ENCODE measurements at places on chromosomes 3 and 15. TPM values are rescaled to one million over a fixed set of nuclear protein-coding genes. Genes with fewer than 3 reads are reported as not detected.

DNA sequence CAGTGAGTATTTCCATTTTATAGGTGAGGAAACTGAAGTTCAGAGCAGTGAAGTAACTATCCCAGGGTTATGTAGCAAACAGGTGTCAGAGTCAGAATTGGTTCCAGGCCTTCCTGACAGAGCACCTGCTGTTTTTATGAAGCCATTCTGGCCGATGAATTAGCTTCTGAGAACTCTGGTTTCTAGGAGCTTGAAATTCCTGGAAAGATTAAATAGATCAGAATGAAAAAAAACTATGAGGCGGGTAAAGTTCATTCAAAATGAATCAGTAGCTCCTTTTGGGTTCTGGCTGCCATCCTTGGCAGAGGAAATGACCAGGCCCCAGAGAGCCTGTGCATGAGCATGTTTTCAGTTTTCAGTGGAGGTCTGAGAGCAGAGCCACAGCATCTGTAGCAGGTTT is 59.3 kb upstream of the CFAP161 start:
- DNase-seq = no peak

SUCNR1 gene
- total RNA-seq = 0.34 TPM

GRCh38 chr3:53236112-53236841 is 19.5 kb downstream of the TKT start:
- DNase-seq = peak; percentile 73

DNA sequence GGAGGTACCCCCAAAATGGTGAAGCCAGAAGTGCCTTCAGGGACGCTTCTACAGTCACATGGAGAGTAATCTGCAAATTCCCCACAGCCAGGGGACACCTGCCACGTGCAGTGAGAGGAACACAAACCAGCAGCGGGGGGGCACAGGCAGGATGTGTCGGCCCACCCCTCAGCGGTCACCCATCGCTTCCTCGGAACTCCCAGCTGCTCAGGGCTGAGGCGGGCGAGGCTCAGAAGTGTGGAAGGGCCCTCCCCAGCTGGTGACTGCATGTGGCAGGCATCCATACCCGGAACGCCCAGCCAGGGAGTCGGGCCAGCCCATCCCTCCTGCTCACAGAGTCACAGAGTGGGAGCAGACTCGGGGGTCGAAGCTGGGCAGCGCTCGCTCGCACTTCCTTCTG is 63.7 kb downstream of the SLC12A8 start:
- no peak for DNase-seq

ETFA gene
- 123 TPM for total RNA-seq

- DNase-seq = no peak
These were observed 31.3 kb downstream of the TFRC start for GRCh38 chr3:196050597-196050996.

NANOGP8 gene
- total RNA-seq = 4.6 TPM

DNA sequence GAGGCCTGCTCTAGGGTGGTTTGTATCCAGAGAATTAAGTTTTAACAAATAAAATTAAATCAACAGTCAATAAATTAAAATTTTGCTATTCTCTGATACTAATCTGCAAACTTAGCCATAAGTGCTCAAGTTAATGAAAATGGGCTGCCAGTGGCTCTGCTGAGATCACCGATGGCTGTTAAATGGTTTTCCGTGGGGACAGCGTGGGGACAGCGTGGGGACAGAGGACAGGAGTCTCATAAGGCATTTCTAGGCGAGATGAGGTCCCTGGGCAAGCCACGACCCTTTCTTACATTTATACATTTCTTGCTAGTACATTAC is 53.0 kb downstream of the SETMAR start:
- DNase-seq = no peak

- DNase-seq = no peak
These were observed 43.5 kb upstream of the SNRPA1 start for GRCh38 chr15:101338502-101339057.

- DNase-seq = no peak
These were observed 17.6 kb upstream of the ZBTB38 start for GRCh38 chr3:141350666-141351065.

- no peak for DNase-seq
These were observed 12.9 kb downstream of the HEG1 start for GRCh38 chr3:125042725-125043406.

ALDH1A3 gene
- 24.2 TPM for total RNA-seq

BTBD1 gene
- total RNA-seq = 64.9 TPM

GRCh38 chr15:68614286-68615035 is 35.7 kb downstream of the CORO2B start:
- no peak for DNase-seq

HDC gene
- total RNA-seq = 5.6 TPM

NDN gene
- 36.1 TPM for total RNA-seq

GRCh38 chr3:108071368-108071767 is 19.5 kb downstream of the CD47 start:
- DNase-seq = no peak

GRCh38 chr3:38992117-38992760 is 59.5 kb downstream of the SCN11A start:
- DNase-seq = no peak

DNA sequence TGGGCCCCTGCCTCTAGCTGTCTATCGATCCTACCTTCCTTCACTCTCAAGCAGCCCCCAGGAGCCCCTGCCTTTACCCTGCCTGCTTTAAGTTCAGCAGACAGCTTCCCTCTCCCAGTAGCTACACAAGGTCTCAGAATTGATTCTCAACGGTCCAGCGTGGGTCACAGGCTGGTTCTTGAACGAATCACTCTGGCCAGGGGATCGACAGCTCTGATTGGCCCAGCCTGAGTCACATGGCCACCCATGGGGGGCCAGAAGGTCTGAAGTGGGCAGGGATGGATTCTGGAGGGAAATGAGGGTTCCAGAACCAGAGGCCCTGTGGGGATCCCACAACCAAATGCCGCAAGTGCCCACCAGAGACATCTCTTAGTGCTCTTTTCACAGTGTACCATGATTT is 23.7 kb upstream of the CCDC174 start:
- no peak for DNase-seq

DYNC1LI1 gene
- 26.2 TPM for total RNA-seq

OIP5 gene
- not detected for total RNA-seq

DNAH12 gene
- total RNA-seq = 0.70 TPM

- no peak for DNase-seq
These were observed 74.2 kb downstream of the CRTC3 start for GRCh38 chr15:90603893-90604292.

- no peak for DNase-seq
These were observed 64.5 kb upstream of the PLXNA1 start for GRCh38 chr3:126918355-126918821.

ACP3 gene
- total RNA-seq = 5.0 TPM

DNA sequence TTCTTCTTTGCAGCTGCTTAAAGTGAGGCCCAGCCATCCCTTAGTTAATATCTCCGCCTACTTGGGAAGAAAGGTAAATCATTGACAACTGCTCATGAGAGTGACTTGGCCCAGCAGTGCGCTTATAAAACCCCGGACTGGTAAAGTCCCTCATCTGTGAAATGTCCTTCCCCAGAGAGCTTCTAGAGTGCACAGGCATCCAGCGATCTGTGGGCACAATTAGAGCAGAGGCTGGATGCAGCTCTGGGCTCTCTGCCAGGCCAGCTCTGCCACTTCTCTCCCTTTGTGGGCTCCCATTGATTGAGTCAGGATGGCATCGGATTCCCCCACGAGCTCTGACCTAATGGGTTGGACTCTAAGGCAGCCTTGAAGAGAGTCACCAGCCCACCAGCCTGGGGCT is 219.0 kb upstream of the LINGO1 start:
- DNase-seq = no peak

- DNase-seq = no peak
These were observed 303.0 kb downstream of the PLOD2 start for GRCh38 chr3:145857956-145858355.

CLRN1 gene
- total RNA-seq = not detected

GRCh38 chr3:112425382-112425781 is 73.9 kb downstream of the BTLA start:
- no peak for DNase-seq

GRCh38 chr15:79168922-79169456 is 78.4 kb upstream of the RASGRF1 start:
- DNase-seq = no peak

DNA sequence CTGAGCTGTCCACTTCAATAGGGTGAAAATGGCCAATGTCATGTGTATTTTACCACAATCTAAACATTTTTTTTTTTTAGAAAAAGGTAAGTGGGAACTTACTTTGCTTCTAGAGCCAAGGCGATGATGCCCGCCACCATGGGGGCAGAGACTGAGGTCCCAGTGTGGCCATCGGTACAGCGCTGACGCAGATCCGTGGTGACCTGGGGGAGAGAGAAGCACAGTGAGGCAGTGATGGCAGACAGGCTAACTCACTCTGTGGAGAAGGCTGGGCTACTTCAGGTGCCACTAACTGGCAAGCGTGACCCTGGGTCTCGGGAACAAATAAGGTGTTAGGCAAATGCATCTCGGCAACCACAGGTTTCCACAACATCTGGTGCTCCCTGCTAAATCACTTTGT is 94.3 kb upstream of the SNRPA1 start:
- no peak for DNase-seq

GRCh38 chr3:133464573-133464972 is 64.7 kb downstream of the BFSP2 start:
- no peak for DNase-seq

PLCH1 gene
- total RNA-seq = 7.8 TPM

DNA sequence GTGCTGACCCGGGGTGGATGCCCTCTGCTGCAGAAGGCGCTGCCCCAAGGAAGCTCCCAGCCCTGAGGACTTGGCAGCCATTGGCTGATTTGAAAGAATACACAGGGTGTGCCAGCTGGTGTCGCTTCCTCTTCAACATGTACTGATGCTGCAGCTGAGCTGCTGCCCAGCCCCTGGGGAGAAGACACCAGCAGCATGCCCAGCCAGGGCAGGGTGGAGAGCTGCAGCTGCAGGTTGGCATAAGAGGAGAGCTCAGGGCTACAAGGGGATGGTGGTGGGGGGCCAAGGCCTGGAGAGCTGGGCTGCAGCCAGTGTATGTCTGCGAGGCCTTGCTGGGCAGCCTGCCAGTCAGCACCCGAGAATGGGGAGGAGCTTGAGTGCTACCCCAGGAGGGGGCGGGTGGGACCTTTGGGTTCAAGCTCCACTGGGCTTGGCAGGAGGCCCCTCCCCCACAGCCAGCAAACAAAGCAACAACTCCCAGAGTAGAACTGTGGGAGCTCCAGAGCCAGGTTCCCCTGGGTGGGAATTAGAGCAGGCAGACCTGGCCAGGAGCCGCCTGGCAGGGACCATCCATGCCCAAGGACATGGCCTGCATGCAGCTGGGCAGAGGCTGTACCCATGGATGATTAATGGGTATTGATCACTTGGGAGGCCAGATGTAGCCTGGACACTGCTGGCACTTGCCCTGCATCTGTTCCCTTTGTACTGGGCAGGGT is 9.2 kb upstream of the SEMA4B start:
- DNase-seq = peak; percentile 86

DCLK3 gene
- total RNA-seq = not detected

- DNase-seq = no peak
These were observed 235.9 kb downstream of the LPP start for GRCh38 chr3:188389711-188390342.

DNA sequence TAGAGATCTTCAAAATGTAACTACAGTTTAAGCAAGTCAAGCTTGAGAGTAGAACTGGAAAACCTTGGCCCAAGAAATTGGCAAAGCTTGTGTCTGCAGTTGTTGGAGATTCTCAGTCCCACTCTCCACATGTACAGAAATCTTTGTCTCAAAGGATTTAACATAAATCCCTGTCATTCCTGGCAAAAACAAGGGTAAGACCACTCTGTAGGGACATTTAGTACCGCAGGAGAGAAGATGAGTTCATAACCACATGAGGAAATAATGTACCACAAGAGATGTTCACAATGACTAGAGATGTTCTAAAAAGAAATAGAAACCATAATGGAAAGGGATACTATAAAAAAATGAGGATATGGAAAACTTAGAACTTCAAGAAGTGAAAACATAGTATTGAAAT is 73.7 kb downstream of the RAB7A start:
- no peak for DNase-seq

DNA sequence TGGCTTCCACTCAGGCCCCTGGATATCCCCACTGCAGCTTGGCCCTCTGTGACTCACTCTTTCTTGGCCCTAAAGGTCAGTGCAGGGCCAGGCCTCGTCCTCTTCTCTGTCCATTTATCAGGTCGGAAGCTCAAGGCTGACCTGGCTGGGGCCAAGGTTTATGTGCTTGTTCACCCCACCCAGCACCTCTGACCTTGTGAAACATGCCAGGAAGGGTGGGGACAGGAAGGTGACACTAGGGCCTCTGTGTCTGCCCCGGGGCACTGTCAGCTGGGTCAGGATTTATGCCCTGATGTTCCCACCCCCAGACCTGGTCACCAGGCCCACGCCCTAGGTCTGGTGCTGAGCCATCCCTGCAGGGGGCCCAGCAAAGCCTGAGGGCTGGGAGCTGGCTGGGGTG is 103.8 kb downstream of the FBLN2 start:
- no peak for DNase-seq

DNA sequence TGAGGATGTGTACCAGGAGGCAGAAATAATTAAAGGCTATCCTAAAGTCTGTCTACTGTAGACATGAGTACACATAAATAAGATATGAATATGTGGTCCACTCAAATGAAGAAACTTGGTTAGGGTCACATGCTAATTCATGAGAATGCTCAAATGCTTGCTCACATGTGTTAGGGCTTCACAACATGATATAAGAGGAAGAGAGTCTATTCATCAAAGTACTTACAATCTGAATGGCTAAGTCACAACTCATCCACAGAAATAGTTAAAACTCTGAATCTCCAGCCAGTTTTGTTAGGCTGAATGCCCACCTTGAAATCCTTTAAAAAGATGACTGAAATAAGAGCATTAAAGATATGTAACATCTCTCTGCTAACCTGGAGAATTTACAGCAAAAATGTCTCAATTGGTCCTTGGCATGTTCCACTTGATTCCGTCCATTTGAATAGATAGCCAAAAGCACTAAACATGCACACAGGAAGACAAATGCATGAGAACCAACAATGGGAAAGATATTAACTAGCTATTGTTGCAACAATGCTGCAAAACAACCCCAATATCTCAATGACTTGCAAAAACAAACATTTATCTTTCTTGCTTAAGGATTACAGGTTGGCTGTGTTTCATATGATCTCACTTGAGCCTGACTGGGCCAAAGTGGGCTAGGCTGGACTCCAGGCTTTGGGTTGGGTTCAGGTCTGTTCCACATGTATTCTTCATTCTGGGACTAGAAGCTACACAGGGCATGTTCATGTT is 10.6 kb upstream of the TBC1D5 start:
- no peak for DNase-seq

DNA sequence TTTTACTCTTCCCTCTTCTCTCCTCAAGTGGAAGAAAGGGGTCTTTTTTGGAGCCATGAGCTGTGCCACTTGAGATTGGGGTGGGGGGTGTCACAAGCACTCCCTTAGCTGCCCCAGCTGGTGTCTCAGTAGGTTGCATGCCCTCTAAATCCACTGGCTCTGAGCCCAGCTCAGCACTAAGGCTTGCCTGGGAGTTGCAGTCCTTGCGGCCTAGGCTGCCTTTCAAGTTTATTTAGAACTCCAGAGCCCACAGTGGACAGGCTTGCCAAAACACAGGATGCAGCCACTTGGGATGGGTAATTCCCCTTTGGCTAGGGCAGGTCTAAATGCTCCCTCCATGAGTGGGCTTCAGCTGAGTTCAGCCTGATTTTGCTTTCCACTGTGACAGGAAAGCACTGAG is 24.7 kb downstream of the C3orf20 start:
- no peak for DNase-seq

All from ureter (tissue), 1 donor.